Activated CD4-positive, alpha-beta T cell treated with anti-CD3 and anti-CD28 coated beads, Interleukin-2, Interleukin-6, amounts not matched to agents 100 ng/mL and 50 ng/mL, durations not matched to agents 16 hours and 8 hours (primary cell): ENCODE measurements at places on chromosomes 2 and 18.

GRCh38 chr2:42192652-42193566 is 23.8 kb downstream of the EML4 start:
- peak; percentile 23 for DNase-seq

DNA sequence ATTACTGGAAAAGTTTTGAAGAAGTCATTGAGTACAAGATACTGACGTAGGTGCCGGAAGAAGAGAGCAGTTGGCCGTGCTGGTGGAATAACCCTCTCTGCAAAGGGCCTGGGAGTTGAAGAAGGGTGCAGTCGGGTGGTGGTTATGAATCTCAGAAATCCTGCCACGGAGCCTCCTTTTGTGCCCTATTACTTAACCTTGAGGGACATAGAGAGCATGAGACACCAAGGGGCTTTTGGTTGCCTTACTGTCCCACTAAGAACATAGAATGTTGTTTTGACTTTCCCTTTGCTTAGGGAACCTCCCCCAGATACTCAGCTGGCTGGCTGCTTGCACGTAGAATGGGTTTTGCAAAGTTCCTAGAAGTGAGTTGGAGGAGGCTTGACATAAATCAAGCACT is 1.3 kb upstream of the CD28 start:
- peak; percentile 73 for DNase-seq

GRCh38 chr2:6791682-6792081 is 74.0 kb downstream of the CMPK2 start:
- no peak for DNase-seq

DNA sequence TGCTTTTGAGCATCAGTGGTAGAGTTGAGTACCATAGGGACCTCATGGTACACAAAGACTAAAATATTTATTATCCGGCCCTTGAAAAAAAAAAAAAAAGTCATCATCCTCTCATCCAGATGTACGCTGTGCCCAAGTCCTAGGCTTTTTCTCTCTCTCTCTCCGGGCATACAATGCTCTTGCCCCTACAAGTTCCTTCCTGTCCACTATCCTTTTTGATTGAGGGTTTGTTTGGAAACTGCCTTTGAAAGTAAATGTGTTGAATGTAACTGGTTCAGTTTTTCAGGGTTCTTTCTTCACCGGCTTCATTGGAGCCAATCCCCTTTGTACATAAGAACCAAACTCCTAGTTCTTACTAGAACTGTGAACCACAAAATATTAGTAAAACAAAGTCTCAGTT is 130.3 kb downstream of the MGAT5 start:
- no peak for DNase-seq

DNA sequence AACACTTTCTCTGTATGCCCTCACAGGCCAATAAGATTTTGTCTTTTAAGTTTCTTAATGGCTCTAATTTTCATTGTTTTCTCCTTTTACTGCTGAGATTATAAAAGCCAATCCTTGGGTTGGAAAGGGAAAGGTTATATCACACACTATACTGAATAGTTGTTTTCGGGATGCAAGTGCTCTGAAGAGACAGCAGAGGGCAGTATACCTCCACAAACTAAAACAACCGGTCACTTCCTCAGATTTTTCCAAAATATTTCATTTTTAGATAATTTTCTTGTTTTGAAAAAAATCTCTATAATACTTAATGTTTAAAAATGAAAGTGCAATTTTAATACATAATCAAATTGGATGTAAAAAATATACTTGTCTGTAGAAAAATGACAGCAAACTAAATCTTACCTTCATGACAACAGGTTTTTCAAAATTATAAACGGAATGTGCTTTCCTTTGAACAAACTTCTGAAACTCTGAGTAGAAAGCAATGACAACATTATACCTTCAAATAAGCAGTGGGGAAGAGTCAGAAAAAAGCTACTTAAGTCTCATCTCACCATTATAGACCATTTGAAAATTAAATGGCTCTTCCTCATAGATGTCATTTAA is 82.7 kb downstream of the ORC4 start:
- DNase-seq, result peak; percentile 25

- DNase-seq, result no peak
Observed at GRCh38 chr2:124693156-124693555, 668.1 kb downstream of the CNTNAP5 start.

DNA sequence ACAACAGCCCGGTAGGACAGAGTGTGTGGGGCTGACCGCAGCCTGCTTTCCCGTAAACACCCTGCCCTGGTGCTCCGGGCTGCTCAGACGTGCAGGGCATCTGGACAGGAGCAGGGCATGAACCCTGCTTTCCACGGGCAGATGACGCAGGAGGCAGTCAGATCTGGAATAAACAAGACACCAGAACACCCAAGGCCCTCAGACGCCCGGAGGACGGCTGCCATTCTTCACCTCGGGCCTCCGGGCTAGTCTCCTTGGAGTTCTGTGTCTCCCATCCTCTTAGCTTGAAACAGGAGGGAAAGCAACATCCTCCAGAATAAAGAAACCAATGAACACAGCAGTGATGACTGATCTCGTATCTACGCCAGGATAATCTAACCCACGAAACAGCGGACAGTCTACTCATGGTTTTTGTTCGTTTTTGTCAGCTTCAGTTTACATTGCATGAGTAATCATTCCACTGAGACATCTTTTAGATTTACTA is 7.3 kb downstream of the PXDN start:
- DNase-seq, result no peak

GRCh38 chr2:85744741-85745601 is 8.8 kb upstream of the ATOH8 start:
- no peak for DNase-seq

DNA sequence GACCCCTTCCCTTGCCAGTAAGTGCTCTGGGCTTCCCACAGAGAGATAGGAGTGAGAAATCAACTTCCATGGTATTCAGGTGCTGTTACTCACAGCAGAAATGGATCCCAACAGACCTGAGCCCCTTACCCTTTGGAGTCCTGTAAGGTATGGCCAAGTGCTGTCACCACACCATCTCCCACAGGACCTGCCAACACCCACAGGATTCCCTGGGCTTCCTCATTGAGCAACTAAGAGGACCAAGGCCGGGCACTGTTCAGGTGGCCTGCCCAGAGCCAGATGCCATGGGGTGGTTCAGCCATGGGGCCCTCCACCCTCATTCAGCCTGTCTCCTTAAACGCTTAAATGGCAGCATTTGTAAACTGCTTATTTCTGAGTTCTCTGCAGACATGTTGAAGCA is 166.2 kb downstream of the TRIM43 start:
- DNase-seq, result no peak

DNA sequence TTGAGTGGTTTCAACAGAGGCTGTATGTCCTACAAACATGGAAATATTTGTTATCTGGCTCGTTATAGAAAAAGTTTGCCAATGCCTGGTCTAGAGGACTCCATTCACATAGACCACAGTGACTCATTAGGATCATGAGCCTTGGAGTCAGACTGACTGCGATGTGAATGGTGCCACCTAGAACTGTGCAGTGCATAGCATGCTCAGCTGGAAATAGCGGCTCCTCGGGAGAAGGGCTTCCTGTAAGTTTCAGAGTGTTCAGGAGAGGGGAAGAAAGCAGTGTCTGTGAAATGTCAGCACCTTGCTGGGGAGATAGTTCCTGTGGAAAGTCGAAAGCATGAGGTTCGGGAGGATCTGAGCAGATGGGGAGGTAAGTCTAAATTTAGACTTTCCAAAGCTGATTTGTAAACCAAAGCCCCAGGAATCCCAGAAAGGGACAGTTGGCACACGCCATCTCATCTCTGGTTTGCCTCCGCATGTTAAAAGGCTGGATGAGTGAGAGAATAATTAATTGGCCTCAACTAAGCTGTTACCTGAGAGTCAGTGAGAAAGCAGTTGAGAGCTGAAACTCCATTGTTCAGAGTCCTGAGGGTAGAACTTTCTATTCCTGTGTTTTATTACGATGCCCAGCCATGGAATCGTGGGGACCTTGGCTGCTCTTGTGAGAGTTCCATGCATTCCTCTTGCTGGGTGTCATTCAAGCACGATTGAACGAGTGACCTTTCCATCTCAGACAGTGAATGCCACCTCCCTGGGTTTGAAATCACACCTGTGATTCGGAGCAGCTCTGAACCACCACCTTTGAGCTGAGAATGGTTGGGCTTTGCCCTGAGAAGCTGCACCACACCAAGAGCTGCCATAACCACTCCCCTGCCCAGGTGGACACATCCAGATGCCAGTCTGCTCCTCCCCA is 99.5 kb downstream of the MAPK4 start:
- DNase-seq, result no peak

GRCh38 chr18:43886341-43886740 is 609.1 kb upstream of the SYT4 start:
- no peak for DNase-seq

GRCh38 chr2:238997137-238997390 is 149.2 kb downstream of the TWIST2 start:
- no peak for DNase-seq

DNA sequence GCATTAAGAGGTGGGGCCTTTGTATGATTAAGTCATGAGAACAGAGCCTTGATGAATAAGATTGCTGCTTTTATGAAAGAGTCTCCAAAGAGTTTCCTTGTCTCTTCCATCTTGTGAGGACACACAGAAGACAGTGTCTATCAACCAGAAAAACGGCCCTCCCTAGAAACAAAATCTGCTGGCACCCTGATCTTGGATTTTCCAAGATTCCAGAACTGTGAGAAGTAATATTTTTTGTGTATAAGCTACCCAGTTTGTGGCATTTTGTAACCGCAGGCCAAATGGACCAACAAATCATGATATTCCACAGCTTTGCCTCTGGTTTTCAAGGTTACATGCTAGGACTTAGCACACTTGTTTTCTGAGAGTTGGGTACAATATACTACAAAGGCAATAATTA is 687.8 kb downstream of the TDRD15 start:
- DNase-seq, result no peak

- DNase-seq, result no peak
Observed at GRCh38 chr2:82789851-82790205, 1669.3 kb downstream of the SUCLG1 start.

GRCh38 chr2:234564699-234565098 is 67.8 kb upstream of the ARL4C start:
- DNase-seq, result no peak

GRCh38 chr18:36017232-36017631 is 44.8 kb downstream of the RMP24 start:
- no peak for DNase-seq

DNA sequence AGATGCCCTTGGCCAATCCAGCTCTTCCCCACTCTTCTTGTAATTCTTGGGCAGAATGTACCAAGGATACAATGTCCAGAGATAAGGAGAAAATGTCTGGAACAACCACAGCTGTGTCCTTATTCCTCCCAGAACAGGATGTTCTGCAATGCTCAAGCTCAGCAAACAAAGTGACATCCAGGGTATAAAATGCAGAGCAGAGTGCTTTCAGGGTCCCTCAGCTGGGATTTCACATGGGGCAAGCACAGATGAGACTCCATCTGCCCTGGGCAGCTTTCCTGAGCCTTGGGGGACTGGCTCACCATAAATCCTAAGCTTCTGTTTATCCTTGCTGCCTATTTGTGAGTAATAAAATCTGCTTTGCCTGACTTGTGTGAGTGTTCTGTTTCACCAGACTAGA is 127.4 kb downstream of the VAPA start:
- DNase-seq, result no peak

- no peak for DNase-seq
Observed at GRCh38 chr18:37701967-37702366, 136.4 kb upstream of the CELF4 start.

GRCh38 chr2:74551530-74551929 is 2.2 kb downstream of the LOXL3 start:
- no peak for DNase-seq

DNA sequence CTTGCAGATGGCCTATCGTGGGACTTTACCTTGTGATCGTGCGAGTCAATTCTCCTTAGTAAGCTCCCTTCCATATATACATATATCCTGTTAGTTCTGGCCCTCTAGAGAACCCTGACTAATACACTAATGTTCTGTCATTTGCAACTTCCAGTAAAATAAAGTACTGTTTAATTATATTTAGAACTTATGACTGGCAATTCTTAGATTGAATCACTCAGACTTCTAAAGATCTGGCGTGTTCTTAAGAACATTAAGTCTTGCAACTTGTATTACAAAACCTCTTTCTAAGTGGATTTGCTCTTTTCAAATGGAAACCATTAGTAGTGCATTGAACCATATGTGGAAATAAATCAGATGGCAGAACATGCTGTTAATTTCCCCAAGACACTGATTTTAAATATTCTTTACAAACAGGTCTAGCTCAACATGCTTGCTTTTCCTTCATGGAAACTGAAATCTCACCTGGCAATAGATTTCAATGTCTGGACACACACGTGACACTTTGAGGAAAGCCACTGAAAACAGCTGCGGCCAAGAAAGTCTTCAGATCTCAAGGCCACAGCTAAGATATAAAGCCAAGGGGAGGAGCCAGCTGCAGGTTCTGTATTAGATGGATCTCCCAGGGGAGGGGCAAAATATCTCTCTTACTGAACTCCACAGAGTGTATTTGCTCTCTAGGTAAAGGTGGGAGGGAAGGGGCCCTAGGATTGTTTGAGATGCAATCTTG is 50.6 kb downstream of the PMAIP1 start:
- peak; percentile 60 for DNase-seq

DNA sequence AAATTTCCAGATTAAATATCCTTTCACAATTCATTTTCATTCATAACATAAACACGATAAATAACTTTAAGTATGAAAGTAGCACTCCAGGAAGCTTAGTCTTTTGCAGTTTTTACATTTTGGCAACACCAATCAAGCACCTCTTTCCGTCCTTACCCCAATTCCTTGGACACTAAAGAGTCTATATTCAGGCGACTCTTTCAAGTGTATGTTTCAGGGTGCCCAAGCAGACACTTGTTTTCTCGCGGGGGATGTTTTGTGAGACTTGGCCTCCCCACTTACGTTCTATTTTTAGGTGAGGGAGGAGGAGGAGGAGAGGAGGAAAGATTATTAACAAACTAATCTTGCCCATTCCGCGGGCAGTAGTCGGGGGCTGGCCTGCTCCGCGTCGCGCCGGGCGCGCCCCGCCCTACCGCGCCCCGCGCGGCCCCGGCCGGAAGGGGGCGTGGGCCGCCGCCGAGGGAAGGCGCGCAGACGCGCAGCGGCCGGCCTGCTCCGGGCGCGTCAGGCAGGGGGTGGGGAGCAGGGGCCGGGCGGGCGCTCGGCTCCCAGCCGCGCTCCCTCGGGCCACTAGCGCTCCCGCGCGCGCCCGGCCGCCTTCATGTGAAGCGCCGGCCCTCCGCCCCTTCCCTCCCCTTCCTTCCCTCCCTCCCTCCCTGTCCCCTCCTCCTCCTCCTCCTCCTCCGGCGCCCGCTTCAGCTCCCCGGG is at the start of gene ITPRID2:
Gene ITPRID2, plus strand, starts transcription at position 473 of the 708 bp plus-strand sequence. CDS start 337 bp downstream, outside the sequence.
- DNase-seq, result peak; percentile 85
